ENCODE measurements at places on chromosomes 13 and 19. TPM values are rescaled to one million over a fixed set of nuclear protein-coding genes. Genes with fewer than 3 reads are reported as not detected.

ZNF221 gene
- 1.9 TPM for total RNA-seq

GJB6 gene
- total RNA-seq: 54.5 TPM

IFI30 gene
- 22.6 TPM for total RNA-seq

CAMSAP3 gene
- total RNA-seq: 4.2 TPM
